ENCODE measurements at places on chromosomes 5 and 9.

GRCh38 chr5:59517926-59518585 is 375.5 kb downstream of the PDE4D start:
- no peak for DNase-seq

DNA sequence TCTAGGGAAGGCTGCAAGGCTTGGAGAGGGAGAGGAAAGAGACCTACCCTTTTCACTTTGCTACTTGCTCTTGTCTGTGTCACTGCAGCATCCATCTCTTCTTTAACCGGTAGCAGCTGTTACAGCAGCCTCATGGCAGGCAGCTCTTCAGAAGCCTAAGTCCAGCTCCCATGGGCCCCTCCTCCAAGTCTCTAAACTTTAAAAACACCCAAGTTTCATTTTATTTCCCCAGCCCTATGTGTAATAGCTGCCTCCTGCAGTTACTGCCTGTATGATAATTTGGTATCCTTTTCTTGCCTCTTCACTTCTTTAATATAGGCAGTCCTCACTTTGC is 313.1 kb upstream of the PIK3R1 start:
- no peak for DNase-seq

- no peak for DNase-seq
Measured at GRCh38 chr5:39578887-39579497, 154.2 kb upstream of the DAB2 start.

- peak; percentile 60 for DNase-seq
Measured at GRCh38 chr9:135067096-135067710, 20.3 kb upstream of the OLFM1 start.

DNA sequence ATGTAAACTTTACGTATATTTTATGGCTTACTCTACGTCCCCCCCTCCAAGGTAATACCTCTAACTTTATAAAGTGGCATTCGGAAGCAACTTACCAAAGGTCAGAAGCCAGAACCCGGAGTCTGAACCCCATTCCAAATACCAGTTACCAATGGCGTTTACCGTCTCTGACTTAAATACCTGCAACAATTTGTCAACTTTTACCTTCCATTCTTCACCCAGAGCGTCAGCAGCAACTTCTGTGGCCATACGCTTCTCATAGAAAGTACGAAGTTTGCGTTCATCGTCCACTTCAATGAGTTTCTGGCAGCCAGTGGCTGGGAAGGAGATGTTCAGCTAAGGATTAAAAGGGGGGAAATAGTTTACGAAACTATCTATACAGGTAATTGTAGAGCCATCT is 753 bp downstream of the RPS6 start:
- no peak for DNase-seq

Measured in chondrocyte (in vitro differentiated cells).